ENCODE measurements at places on chromosomes 7 and 10. TPM values are rescaled to one million over a fixed set of nuclear protein-coding genes. Genes with fewer than 3 reads are reported as not detected.

The NYAP1 gene
- 2.5 TPM for total RNA-seq

The TSC22D4 gene
- total RNA-seq: 28.9 TPM

The ZNF273 gene
- 3.9 TPM for total RNA-seq

The ITPRID1 gene
- total RNA-seq: 4.0 TPM

The HOXA5 gene
- total RNA-seq: 23.6 TPM

The NOS3 gene
- total RNA-seq: 4.3 TPM

The FGFBP3 gene
- not detected for total RNA-seq

The CTAGE15 gene
- total RNA-seq: 3.4 TPM

GRCh38 chr7:123360631-123361030 lies 160.9 kb upstream of the SLC13A1 start:
- no peaks in the 10 kb centered on the region for H3K27me3 ChIP-seq
- no peak for DNase-seq
- no peaks in the 10 kb centered on the region for H3K4me1 ChIP-seq
- H3K36me3 ChIP-seq: no peaks in the 10 kb centered on the region
- H3K4me3 ChIP-seq: no peak overlapping the region

DNA sequence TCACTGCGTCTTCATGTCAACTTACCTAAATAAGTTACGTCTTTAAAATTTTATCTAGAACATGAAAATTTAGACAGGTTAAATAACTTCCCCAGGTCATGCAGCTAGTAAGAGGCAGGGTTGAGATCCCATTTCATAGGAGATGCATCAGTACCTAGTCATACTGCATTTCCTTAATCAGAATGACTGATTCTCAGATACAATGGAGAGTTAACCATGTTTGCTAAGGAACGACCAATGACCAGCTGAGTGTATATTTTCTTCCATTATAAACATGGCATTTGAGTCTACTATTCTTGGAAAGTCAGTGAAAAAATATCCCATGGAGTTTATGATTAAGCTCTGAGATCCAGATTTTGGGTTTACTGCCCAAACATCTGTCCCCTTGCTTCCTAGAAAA lies 39.6 kb downstream of the ENTPD1 start:
- H3K27ac ChIP-seq: no peak overlapping the region
- no peaks in the 10 kb centered on the region for H3K36me3 ChIP-seq
- no peak overlapping the region for H3K4me3 ChIP-seq
- no peaks in the 10 kb centered on the region for H3K27me3 ChIP-seq
- no peaks in the 10 kb centered on the region for H3K4me1 ChIP-seq
- no peak for DNase-seq

- no peaks in the 10 kb centered on the region for H3K36me3 ChIP-seq
- H3K4me1 ChIP-seq: no peaks in the 10 kb centered on the region
- no peak overlapping the region for H3K4me3 ChIP-seq
- H3K27ac ChIP-seq: no peak overlapping the region
- no peaks in the 10 kb centered on the region for H3K27me3 ChIP-seq
These were observed 33.8 kb upstream of the LOXL4 start for GRCh38 chr10:98301664-98302319.

DNA sequence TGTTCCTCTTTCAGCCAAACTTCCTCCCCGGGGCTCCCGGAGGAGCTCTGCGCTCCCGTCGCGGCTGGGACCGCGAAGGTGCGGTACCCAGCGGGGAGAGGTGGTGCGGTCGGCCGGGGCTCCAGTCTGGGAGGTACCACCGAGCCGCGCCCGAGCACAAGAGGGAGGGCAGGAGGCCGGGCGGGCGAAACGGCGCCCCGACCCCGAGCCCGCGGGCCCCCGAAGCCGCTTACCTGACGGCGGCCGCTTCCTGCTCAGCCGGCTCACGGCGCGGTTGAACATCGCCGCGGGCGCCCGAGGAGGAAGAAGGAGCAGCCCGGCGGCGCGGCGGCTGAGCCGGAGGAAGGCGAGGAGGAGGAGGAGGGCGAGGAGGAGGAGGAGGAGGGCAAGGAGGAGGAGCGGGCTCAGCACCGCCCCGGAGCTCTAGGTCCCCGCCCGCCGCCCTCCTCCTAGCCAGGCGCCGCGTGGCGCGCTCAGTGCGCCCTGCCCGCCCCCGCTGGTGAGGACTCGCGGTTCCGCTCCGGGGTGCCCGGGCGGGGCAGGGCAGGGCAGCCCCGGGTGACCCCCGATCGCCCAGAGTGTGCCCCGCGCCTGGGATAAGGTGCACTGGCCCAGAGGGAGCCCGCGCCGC lies at the start of gene RGS10:
Gene RGS10 (minus strand): TSS at position 363 of the 631 bp plus-strand sequence. CDS start 81 bp downstream, at position 282.
- no peaks in the 10 kb centered on the region for H3K4me1 ChIP-seq
- H3K27ac ChIP-seq: peak within 1 kb of the TSS; percentile 93
- peak within 1 kb of the TSS; percentile 70 for H3K4me3 ChIP-seq
- no peaks in the 10 kb centered on the region for H3K36me3 ChIP-seq
- DNase-seq: peak; percentile 81
- no peaks in the 10 kb centered on the region for H3K27me3 ChIP-seq

DNA sequence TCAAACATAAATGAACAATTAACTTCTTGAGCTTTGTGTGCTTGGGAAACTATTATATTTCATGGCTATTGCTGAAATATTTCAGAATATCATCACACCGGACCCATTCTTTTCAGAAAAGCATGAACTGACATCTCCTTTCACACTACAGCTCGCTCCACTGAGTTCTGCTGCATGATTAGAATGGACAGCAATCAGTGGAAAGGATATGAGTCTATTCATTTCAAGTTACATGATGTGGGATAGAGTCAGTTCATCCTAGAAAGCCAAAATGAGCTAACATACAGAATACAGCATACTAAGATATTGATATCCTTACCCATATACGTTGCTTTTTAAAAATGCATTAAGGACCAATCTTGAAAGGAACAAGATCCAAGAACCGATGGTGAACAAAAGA lies 1.1 kb upstream of the FAM53B start:
- no peaks in the 10 kb centered on the region for H3K36me3 ChIP-seq
- H3K27ac ChIP-seq: peak overlapping the region; percentile 73
- DNase-seq: no peak
- no peak overlapping the region for H3K4me3 ChIP-seq
- H3K27me3 ChIP-seq: no peaks in the 10 kb centered on the region
- H3K4me1 ChIP-seq: peaks cover 42% of the 10 kb centered on the region

GRCh38 chr7:27709137-27710075 lies 30.6 kb upstream of the TAX1BP1 start:
- no peaks in the 10 kb centered on the region for H3K27me3 ChIP-seq
- no peaks in the 10 kb centered on the region for H3K4me1 ChIP-seq
- no peaks in the 10 kb centered on the region for H3K36me3 ChIP-seq
- H3K27ac ChIP-seq: no peak overlapping the region

DNA sequence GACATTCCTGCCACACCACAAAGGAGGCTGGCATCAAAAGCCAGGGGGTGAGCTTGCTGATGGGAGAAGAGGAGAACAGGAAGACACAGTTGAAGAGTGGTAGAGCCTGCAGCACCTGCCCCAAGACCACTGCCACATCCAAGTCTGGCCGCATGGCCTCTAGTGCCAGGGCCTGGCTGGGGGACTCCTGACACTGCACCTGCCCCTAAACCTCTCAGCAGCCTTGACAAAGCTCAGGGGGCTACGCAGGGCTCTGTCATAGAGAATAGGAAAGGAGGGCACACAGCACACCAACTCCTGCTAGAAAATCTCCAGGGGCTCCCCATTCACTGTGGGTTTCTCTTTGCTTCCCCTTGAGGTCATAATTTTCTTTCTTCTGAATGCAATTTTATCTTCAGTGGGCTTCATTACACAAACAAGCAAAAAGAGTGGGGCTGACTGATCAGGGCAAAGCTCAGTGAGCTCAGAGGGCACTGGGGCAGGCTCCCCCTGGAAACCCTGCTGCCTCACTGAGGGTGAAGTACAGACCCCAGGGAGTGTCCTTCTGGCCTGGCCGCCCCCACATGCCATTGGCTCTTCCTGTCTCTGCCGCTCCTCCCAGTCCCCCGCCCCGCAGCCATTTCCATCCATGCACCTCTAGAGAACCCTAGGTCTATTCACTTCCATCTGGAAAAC lies 37.2 kb downstream of the VOPP1 start:
- peak; percentile 59 for DNase-seq
- H3K27me3 ChIP-seq: no peaks in the 10 kb centered on the region
- H3K27ac ChIP-seq: peak overlapping the region; percentile 76
- no peaks in the 10 kb centered on the region for H3K36me3 ChIP-seq

DNA sequence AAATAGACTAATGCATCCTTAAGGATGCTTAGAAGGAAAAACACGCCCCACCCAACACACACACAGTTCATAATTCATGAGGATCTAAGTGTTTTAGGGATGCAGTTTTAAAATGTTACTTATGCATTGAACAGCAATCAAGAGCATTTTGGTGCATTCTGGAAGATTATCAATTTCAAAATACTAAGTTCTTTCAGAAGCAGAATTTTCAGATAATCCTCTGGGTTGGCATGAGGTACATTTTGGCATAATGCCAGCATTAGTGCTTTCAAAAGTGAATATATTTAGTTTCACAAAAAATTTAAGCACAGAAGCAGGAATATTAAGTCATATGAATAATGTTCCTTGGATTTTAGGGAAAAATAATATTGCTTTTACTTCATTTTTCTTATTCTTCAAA lies 937.1 kb downstream of the REEP3 start:
- no peak overlapping the region for H3K27ac ChIP-seq
- no peak for DNase-seq
- no peaks in the 10 kb centered on the region for H3K27me3 ChIP-seq
- H3K4me1 ChIP-seq: no peaks in the 10 kb centered on the region

DNA sequence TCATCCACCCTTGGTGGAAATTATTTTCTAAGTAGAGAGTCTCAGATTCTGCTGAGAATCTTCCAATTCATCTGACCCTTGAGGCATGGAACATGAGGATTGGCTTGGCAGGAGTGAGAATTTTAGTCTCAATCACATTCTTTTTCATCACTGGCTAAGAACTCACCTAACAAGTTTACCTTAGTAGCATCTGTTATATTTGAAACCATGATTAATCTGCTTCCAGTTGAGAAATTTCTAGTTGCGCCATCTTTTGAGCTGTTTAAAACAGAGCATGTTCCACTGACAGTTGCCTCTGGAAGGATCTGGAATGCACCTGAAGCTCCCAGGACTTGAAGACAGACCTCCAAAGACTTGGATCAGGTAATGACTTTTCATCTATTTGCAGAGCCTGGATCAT lies at the start of gene LIPK:
Gene LIPK (plus strand): TSS at position 292 of the 400 bp plus-strand sequence. CDS start 18,295 bp downstream, outside the sequence.
- H3K4me3 ChIP-seq: no peak within 1 kb of the TSS
- no peaks in the 10 kb centered on the region for H3K27me3 ChIP-seq
- no peak within 1 kb of the TSS for H3K27ac ChIP-seq
- DNase-seq: no peak
- H3K4me1 ChIP-seq: no peaks in the 10 kb centered on the region

DNA sequence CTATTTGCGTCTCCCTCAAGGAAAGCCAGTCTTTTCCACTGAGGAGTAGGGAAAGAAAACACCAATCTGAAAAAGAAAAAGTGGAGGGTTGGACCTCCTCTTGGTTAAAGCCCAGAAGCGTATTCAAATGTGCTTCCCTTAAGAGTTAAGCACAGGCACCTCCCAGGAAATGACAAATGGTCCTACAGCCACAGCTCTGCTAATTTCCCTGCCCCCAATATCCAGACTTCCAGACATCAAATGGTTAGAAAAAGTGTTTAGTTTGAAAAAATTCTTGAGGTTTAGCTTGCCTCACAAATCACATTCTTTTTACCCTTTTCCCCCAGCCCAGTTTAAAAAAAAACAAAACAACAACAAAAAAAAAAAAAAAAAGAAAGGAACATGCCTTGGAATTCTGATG lies 19.0 kb upstream of the COL1A2 start:
- peak overlapping the region; percentile 58 for H3K27ac ChIP-seq
- H3K27me3 ChIP-seq: no peaks in the 10 kb centered on the region
- H3K4me1 ChIP-seq: no peaks in the 10 kb centered on the region
- DNase-seq: no peak
- H3K4me3 ChIP-seq: no peak overlapping the region
- H3K36me3 ChIP-seq: no peaks in the 10 kb centered on the region

GRCh38 chr7:77460057-77460486 lies 43.9 kb upstream of the GSAP start:
- DNase-seq: no peak
- no peaks in the 10 kb centered on the region for H3K36me3 ChIP-seq
- no peaks in the 10 kb centered on the region for H3K4me1 ChIP-seq
- H3K4me3 ChIP-seq: no peak overlapping the region
- H3K27me3 ChIP-seq: no peaks in the 10 kb centered on the region

GRCh38 chr7:136278057-136278456 lies 300.9 kb upstream of the MTPN start:
- no peaks in the 10 kb centered on the region for H3K36me3 ChIP-seq
- no peak overlapping the region for H3K4me3 ChIP-seq
- H3K4me1 ChIP-seq: no peaks in the 10 kb centered on the region
- H3K27me3 ChIP-seq: no peaks in the 10 kb centered on the region

DNA sequence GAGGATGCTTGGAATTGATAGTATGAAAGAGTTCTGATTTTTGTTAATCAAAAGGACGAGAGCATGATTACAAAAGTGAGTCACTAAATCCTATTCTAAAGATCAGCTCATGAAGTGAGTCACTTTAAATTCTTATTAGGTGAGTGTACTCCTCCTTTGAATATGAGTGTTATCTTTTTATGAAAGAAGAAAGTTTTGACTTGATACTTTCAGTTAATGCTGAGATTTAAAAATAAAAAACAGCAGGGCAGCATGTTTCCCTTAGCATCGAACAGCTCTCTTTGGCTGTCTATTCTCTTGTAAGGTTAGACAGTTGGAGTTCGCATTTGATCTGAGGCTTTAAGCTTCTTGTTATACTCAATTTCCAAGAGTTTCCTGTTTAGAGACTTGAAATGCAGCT lies 222.0 kb downstream of the TWIST1 start:
- H3K4me1 ChIP-seq: no peaks in the 10 kb centered on the region
- no peak for DNase-seq
- H3K4me3 ChIP-seq: no peak overlapping the region

GRCh38 chr10:27241010-27241651 lies 534 bp upstream of the ACBD5 start:
- no peaks in the 10 kb centered on the region for H3K4me1 ChIP-seq
- H3K27ac ChIP-seq: peak overlapping the region; percentile 95
- peak overlapping the region; percentile 72 for H3K4me3 ChIP-seq

DNA sequence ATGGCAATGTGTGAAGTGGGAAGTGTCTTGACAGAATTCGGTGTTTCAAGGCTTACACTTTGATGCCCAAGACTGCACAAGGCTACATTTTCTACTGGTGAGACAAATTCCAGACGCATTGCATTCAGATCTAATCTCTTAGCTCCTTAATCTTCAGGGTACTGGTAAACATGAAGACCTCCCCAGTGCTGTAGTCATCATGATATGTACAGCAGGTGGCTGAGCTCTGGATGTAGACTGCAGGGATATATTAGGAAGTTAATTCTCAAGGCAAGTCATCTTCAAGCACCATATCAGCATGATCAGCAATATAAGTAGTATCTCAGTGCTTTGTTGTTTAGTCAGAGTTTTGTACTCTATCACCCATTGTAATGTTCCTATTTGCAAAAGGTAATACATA lies 61.8 kb downstream of the IKZF1 start:
- no peak overlapping the region for H3K4me3 ChIP-seq
- DNase-seq: no peak
- no peaks in the 10 kb centered on the region for H3K27me3 ChIP-seq
- peak overlapping the region; percentile 9 for H3K27ac ChIP-seq
- H3K4me1 ChIP-seq: no peaks in the 10 kb centered on the region
